Right ventricle myocardium superior (tissue), 1 donor: ENCODE measurements at places on chromosomes 11 and 22.

DNA sequence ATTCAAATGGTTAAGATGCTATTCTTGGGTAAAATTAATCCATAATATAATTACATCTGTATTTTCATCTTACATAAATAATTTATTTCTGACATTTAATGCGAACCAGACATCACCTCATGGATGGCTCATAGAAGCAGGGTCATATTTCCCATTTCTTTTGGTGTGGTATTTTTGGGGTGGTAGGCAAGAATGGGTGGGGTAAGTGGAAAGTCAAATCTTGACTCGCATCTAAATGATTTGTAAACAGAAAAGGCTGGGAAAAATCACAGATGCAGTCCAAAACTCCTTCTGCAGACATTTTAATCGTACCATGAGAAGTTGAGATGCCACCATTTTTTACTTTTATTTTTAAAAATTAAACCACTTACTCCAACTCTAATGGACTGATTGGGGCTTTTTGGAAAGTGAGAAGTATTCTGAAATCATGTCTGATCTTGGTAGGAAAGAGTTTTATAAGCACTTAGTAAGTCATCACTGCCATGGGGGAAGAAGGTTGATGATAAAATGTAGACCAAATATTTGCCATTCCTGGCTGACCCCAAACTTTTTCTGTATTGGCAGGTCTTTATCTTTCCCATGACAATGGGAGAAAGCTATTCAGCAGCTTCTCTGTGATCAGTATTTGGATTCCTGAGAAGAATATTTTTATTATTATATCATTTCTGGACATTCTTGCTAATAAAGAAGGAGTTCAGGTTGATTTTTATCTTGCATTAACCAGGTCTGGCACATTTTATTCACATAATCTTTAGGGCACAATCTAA lies 47.2 kb upstream of the BLID start:
- DNase-seq: no peak

DNA sequence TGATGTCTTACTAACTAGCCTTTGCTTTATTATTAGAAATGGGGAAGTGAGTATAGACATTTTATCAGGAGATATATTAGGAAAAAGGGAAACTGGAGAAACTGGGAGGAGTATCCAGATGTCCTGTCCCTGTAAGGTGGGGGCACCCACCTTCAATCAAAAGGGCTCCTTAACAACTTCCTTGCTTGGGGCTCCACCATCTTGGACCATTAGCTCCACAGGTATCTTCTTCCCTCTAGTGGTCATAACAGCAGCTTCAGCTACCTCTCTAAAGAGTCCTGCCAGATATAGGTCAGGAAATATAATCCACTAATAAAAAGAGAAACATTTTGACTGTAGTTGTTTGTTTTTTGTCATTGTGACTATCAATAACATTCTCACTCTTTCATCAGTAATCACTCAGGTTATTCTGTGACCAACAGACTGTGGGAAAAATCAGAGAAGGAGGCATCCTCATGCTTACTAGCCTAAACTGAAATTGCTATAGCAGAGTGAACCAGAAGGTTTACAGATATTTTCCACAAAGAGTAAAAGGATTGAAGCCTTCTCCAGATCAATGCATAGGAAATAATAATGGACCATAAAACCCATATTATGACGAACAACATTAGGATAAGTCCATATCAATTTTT lies 10.4 kb downstream of the OR51B4 start:
- DNase-seq: no peak

GRCh38 chr11:65216830-65217229 lies 35.1 kb downstream of the CAPN1 start:
- no peak for DNase-seq

DNA sequence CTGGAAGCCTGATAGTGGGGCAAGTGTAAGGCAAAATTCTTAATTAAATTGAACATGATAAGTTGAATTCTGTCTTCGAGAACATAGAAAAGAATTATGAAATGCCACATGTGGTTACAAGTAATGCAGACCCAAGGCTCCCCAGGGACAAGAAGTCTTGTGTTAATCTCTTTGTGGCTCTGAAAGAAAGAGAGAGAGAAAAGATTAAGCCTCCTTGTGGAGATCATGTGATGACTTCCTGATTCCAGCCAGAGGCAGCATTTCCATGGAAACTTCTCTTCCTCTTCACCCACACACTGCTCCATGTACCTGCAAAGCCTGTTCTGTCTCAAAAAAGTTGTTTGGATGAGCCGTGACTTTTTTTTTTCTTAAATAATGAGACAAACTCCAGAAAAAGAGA lies 1.9 kb upstream of the TYR start:
- no peak for DNase-seq

DNA sequence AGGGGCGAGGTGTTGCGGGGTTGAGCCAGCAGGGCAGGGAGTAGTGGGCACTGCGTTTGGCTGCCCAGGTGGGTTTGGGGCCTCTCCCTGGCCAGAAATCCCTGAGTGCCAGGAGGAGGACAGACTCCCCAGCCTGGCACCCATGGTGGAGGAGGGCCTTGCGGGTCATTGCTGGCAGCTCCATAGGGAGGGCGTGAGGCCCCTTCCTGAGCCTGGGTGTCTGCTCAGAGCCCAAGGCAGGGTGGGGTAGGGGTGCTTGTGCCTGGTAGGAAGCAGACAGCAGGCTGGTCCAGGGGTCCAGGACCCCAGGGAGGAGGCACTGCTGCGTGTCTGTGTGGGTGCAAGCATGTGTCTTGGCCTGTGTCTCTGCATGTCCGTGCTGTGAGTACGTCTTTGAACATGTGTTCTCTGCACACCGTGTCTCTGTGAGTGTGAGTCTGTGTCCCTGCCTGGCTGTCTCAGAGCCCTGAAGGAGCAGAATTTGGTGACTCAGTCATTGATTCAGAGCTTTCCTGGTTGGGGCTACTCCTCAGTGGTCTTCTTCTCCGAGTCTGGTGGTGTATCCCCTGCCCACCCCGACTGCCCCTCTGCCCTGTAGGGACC lies 3.9 kb downstream of the TSPAN4 start:
- DNase-seq: no peak

DNA sequence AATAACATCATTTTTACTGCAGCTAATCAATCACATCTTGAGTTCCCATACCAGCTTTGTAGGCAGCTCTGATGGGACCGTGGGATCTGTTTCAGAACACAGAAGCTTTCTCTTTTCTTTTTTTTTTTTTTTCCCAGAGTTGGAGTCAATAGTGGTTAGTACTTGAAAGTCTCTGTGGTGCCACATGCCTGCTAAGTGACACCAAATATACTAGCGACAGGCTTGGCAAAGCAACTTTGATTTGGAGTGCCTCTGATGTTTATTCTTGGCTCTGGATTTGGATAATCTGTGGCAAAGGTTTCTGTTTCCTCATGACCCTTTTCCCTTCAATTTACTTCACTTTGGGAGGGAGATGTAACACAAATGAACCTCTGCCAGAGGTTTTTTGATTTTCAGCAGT lies 681.4 kb upstream of the TENM4 start:
- DNase-seq: no peak

DNA sequence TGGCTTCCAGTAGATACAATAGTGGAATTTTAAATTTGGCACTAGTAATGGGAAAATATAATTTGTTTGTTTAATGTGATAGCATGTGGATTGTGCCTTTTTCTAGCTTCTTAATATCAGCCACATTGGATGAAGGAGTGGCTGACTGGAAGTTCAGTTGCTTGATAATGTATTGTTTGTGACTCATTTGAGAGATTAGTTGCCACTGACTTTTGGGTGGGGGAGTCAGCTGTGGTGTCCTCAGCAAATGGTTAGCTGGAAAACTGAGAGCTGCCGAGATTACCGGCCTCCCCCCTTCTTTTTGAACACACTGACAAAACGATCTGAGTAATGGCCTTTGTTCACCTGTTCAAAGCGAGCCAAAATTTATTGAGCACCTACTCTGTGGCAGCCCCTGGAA lies 5.5 kb downstream of the JAM3 start:
- no peak for DNase-seq

DNA sequence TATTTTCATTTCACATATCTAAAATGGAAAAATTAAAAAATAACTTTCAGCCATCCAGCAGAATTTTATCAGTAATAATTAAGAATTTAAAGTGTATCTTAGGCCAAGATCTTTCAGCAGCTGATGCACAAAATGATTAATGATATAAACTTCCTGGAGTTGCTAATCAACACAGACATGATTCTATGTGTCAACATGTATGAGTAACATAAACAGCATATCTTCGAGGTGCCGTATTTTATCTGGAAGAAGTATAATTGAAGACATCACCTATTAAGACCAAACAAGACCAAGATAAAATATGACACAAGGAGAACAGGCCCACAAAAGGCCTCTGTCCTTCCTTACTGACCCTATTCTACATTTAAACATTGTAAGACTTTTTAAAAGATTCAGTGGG lies 45.2 kb downstream of the SLC5A12 start:
- DNase-seq: no peak

GRCh38 chr22:20549232-20549841 lies 41.9 kb downstream of the MED15 start:
- DNase-seq: no peak

DNA sequence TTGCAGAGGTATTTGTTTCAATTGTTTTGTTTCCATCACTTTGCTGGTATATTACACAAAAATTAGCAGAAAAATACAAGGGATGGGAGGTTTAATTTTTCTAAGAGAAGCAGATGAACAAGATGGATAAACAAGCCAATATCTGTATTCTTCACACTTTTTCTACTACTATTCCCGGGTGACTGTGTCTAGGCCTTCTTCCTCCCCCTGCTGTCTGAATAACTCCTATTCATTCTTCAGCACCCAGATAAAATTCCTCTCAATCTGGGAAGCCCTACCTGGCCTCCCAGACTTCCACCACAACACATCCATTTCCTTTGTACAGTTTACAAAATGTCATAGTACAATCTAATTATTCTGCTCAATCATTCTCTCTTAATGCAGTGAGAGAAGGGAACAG lies 666.6 kb upstream of the TENM4 start:
- no peak for DNase-seq

GRCh38 chr11:120097721-120098385 lies 40.1 kb downstream of the TRIM29 start:
- peak; percentile 10 for DNase-seq

GRCh38 chr11:73177380-73177777 lies 35.3 kb upstream of the FCHSD2 start:
- DNase-seq: peak; percentile 71

GRCh38 chr11:98600786-98601773 lies 419.7 kb upstream of the CNTN5 start:
- peak; percentile 55 for DNase-seq

GRCh38 chr11:2319791-2320472 lies 18.1 kb downstream of the TSPAN32 start:
- DNase-seq: peak; percentile 23

GRCh38 chr11:83835423-83835822 lies 549.3 kb upstream of the CCDC90B start:
- no peak for DNase-seq

DNA sequence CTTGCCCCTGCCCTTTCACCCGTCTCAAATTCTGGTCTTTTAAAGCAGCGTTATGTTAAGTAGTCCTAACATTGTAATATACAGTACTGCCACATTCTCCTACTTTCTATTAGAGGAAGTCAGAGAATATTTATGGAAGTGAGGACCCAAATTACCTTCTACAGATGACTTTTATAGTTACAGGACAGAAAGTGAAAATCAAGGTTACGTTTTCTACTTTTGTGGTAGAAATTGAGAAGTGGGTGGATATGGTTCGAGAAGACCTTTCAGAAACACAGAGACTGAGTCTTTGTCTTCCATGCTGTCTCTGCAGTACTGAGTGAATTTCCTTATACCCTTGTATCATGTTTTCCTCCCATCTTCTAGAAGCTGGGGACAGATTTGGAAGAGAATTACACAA lies 17.1 kb downstream of the SC5D start:
- no peak for DNase-seq

- no peak for DNase-seq
These were observed 283.7 kb upstream of the ANO5 start for GRCh38 chr11:21909145-21909544.

DNA sequence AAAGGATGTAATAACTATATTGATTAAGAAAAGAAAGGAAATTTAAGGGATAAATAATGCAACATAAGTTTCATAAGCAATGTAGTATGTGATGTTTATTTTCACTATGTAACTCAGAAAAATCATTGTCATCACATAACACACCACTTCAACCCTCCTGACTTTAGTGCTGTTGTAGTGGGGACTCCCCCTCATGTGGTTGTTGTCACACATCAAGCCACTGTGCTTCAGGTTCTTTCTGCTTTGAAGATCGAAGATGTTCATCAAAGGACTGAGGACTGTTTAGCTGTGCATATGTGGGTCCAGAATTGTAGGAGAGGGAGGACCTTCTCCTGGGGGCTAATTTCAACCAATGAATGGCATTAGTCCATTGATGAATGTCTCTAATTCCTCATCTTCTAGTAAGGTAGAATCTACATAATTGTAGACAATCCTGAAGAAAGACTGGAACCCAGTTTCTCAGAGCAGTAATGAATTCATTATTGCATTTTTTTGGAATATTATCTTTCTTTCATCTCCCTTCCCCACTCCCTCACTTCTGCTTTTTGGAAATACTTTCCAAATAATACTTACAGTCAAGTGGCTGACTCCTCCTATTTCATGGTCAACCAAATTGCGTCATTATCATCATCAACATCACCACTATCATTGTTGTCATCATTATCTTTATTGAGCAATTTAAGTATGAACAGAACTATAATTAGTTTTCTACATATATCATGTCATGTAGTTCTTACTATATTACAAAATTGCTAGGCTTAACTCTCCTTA lies 9.8 kb upstream of the CARD16 start:
- no peak for DNase-seq

GRCh38 chr22:36185828-36186624 lies 15.6 kb downstream of the APOL4 start:
- no peak for DNase-seq

DNA sequence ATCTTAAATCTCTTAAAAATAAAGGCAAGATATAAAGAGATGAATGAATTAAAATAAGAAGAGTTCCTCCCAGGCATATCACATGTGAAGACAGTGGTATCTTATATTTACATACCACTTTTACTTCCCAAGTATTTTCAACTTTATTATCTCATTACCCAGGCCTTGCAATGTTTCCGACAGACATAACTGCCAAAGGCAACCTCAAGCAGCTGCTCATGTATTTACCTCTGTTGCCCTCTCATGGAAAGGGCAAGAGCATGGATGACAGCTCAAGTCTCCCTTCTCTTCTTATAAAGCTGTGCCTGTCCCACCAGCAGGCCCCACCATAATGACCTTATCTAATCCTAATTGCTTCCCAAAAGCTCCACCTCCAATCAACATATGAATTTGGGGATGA lies 894.2 kb downstream of the NTM start:
- DNase-seq: no peak

DNA sequence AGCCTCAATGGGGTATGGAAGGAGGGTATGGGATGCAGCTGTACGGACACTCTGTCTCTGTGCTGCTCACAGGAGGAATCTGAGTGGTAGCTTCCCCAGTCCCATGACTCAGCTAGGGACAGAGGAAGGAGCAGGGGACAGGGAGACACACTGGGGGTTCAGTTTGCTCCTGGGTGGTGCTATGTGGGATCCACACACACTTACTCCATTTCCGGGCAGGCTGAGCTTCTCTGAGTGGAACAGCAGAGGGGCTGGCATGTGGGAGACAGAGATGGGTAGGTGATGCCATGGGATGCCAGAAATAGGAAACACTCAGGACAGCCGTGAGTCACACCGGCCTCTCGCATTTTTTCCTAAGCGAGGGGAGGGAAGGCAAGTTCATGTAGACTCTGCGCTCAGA lies 59.2 kb upstream of the KIRREL3 start:
- no peak for DNase-seq
